Femur (tissue), 1 donor: ENCODE measurements at places on chromosomes 6 and 20.
A peak's percentile ranks its signal among the peaks of the same experiment; 100 is the strongest.

GRCh38 chr6:1832844-1833787, 223.4 kb downstream of the FOXC1 start:
- DNase-seq: peak; percentile 81

DNA sequence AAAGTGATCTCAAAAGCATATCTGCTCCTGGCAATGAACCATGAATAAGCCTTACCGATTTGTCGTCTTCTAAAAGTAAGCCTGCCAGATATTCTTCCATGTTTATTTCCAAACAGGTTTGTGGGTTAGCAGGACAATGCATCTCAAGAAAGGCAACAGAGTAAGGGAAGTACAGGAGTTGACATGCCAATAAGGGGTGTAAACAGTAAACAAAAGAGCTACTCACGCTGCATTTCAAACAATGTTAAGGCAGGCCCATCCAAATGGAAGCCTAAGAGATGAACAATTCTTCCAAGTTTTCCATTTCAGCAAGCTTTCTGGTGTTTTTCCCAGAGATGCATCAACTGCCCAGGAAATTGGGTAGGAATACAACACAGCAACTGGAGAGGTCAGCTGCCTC, 27.8 kb upstream of the CRIP3 start:
- DNase-seq: no peak

- DNase-seq: no peak
These were observed 521.6 kb upstream of the ZNF337 start for GRCh38 chr20:26218301-26218700.

DNA sequence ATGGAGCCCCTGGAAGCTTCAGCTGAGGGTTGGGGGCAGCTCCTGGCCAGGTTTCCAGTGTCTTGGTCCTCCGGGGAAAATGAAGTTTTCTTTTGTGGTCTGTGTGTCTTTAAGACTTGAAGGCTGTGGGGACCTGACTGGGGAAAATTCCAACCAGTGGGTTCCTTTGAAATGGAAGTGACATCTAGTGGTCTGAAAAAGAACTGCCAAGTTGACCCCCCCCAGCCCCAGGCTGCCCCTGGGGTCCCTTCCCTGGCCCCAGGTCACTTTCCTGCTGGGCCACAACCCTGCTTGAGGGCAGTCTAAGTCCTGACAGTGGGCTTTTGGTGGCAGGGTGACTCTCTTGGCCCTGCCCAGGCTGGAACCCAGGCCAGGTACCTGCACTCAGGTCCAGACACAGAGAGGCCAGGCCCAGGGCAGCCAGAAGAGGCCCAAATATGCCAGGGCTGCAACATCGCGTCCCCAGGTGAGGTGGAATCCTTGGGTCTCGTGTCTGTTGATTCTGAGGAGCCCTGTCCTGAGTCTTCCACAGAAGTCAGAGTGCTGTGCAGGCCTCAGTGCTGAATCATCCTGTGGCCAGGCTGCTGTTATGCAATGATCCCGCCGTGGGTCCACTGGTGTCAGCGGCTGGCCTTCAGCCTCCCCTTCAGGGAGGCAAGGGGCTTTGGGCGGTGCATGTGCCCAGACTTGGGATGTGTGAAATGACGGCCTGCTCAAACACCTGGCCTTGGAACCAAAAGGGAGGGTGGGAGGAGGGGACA, 68.4 kb downstream of the VEGFA start:
- peak; percentile 35 for DNase-seq

- peak; percentile 12 for DNase-seq
These were observed 50.4 kb upstream of the APCDD1L start for GRCh38 chr20:58565461-58566175.

DNA sequence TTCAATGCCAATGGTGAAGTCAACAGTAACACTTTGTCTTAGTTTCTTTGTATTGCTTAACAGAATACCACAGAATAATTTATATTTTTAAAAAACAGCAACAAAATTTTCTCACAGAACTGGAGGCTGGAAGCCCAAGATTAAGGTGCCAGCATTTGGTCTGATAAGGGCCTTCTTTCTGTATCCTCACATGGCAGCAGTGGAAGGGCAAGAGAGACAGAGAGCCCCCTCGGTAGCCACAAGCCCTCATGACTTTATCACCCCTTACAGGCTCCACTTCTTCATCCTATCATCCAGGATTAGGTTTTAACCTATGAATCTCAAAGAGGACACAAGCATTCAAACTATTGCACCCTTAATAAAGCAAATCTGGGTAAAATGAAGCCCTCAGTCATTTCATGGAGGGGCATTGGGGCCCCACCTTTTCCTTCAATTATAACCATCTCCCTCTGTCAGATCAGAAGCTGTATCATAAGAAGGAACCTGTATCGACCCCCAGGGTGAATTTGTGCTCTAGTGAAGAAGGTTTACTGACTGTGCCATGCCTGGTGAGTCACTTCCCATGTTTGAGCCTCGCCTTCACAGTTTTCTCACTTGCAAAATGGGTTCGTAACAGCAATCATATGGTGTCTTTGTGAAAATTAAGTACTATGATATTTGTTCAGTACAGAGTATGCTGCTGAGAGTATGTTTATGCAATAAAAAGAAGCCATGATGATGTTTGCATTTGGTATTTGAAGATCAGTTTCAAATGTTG, 178.2 kb downstream of the LRFN2 start:
- DNase-seq: no peak

DNA sequence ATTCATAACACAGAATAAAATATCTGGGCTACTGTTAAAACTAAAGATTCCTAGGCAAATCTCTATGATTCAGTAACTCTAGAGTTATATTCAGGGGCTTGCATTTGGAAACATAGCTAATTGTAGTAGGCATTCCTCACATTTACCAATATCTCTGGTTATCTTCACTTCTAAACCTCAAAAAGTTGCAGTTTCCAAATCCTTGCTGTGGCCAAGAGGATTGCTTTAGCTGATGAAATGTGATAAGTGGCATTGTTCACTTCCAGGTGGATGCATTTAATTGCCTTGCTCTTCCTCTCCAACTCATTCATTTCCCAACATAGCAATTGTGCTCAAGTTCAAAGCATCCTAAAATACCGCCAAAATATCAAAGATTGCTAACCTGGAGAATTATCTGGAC, 246.6 kb downstream of the GRIK2 start:
- DNase-seq: no peak

DNA sequence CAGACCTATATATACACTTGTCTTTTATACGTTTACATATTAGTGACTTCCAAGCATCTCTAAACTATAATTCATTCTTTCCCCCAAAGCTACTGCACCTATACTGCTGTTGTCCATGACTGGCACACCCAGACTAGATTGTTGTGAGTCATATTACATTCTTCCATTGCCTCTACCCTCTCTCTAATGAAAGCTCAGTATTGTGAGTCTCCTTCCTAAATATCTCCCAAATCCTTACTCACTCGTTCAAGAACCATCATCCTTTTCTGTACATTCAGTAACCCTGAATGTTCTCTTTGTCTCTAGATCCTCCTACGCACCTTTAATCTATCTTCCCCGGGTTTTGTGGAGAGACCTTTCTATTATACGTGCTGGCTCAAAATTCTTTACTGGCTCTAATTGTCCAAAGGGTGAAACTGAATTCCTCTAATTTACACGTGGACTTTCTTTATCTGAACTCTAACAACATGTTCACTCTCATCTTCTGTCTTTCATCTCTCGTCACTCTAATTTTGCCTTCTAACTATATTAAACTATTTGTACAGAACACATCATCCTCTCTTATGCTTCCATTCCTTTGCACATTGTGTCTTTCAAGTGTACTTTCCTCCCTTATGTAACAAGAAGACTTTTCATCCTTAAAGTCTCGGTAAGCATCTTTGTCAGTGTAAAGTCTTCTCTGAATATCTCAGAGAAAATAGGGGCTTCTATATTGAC, 109.3 kb downstream of the IBTK start:
- no peak for DNase-seq

GRCh38 chr6:139587469-139587868, 213.0 kb upstream of the CITED2 start:
- no peak for DNase-seq

DNA sequence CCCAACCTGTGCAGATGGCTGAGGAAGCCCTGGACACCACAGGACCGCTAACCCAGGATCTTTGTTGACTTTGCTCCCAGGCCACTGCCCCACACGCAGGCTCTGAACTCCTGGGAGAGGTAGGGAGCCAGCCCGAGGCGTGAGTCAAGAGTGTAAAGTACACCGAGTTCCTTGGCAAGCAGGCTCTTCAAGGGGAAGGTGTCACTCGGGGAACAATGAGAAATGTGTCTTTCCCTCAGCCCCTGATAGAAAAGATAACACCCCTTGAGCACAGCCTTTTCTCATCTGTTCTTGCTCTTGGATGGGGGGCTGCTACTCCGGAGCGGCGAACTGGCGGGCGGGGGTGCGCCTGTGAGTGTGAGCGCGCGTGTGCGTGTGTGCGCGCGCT, 472 bp upstream of the EDN3 start:
- no peak for DNase-seq
